CD4-positive, alpha-beta T cell (primary cell): ENCODE measurements at places on chromosomes 5 and 9. TPM values are rescaled to one million over a fixed set of nuclear protein-coding genes. Genes with fewer than 3 reads are reported as not detected.

DNA sequence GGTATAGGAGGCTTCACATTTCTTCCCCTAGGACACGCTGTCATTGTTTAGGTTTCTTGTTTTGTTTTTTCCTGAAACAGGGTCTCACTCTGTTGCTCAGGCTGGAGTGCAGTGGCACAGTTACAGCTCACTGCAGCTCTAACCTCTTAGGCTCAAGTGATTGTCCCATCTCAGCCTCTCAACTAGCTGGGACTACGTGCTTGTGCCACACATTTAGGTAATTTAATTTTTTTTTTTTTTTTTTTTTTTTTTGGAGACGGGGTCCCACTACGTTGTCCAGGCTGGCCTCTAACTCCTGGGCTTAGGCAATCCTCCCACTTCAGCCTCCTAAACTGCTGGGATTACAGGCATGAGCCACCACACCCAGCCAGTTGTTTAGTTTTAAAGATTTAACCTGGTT is 66.2 kb downstream of the EXOSC2 start:
- peaks cover 4% of the 10 kb centered on the region for H3K4me1 ChIP-seq
- no peaks in the 10 kb centered on the region for H3K36me3 ChIP-seq
- H3K27ac ChIP-seq: no peak overlapping the region
- H3K4me3 ChIP-seq: no peak overlapping the region
- DNase-seq: no peak

DNA sequence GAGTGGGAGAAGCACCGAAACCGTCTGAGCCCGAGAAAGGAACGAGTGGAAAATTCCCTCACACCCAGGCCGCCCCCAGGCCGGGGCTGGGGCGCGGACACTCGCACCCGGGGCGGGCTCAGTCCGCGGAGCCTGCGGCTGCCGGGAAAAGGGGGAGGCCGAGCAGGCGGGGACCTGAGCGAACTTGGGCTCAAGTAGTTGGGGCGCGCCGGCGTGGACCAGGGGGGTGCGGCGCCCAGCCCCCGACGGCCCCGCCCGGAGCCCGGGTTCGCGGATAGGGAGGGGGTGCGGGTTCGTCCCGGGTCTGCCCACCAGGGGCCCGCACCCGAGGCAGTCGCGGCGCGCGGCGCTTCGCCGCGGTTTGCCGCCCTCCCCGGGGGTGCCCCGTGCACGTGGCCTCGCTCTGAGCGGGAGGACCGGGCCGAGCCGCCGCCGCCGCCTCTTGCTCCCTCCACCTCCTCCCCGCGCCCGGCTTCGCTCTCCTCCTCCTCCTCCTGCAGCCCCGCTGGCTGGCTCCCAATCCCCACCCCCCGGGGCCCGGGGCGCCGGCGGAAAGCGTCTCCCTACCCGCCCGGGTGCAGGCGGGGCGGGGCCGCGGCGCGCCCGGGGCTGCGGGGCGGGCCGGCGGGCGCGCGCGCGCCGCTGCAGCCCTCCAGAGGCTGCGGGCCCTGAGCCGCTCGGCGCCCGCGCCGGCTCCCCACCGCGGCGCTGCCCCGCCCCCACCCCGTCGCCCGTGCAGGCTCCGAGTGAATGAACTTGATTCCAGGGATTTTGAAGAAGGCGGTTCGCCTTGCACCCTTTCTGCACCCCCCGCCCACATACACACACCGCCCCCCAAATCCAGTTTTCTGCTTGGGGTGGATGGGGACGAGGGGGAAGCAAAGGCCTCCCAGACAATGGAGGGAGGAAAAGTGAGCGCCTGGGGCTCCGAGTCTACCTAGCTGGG is 1.3 kb upstream of the NFIB start:
- H3K27ac ChIP-seq: no peak overlapping the region
- H3K36me3 ChIP-seq: no peaks in the 10 kb centered on the region
- no peak for DNase-seq

SLC45A2 gene
- not detected for total RNA-seq

- peak; percentile 34 for DNase-seq
- H3K27ac ChIP-seq: no peak overlapping the region
- H3K4me1 ChIP-seq: peaks cover 21% of the 10 kb centered on the region
- H3K27me3 ChIP-seq: peaks cover 16% of the 10 kb centered on the region
These were observed 90.6 kb downstream of the LMX1B start for GRCh38 chr9:126704157-126704891.

TMEM215 gene
- total RNA-seq: not detected

- DNase-seq: no peak
- no peaks in the 10 kb centered on the region for H3K4me1 ChIP-seq
- H3K27me3 ChIP-seq: no peaks in the 10 kb centered on the region
- no peaks in the 10 kb centered on the region for H3K36me3 ChIP-seq
These were observed 428.2 kb downstream of the CDK5RAP2 start for GRCh38 chr9:120151806-120152205.

GRCh38 chr9:112884101-112884500 is 6.6 kb downstream of the SLC46A2 start:
- no peaks in the 10 kb centered on the region for H3K27me3 ChIP-seq
- H3K36me3 ChIP-seq: no peaks in the 10 kb centered on the region
- DNase-seq: no peak
- H3K27ac ChIP-seq: no peak overlapping the region
- H3K4me3 ChIP-seq: no peak overlapping the region

PCDH12 gene
- total RNA-seq: not detected

QRFP gene
- not detected for total RNA-seq

DNA sequence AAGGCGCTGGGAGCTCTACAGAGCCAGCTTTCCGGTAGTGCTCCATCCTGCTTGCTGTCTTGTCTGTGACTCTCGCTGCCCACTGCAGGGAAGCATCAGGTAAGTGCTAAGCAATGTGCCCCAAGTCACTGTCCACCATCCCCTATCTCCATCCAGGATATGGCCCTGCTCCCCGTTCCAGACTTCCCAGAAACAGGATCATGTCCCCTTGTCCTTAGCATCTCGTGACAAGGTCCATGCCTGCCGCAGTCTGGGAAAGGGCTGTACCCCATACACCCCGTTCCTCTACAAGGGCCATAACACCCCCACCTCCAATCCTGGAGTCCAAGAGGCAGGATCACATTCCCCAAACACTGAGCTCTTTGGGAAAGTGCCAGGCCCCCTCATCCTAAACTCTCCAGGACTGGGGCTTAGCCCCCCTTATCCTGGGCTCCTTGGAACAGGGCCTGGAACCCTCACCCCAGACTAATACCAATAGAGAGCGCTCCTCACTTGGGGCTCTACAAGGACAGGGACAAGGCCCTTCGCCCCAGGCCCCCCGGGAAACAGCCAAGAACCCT is 566 bp downstream of the RPP25L start:
- DNase-seq: no peak
- H3K36me3 ChIP-seq: peaks cover 19% of the 10 kb centered on the region
- no peaks in the 10 kb centered on the region for H3K27me3 ChIP-seq
- H3K4me3 ChIP-seq: peak overlapping the region; percentile 95
